ENCODE measurements at places on chromosomes 6 and 20. TPM values are rescaled to one million over a fixed set of nuclear protein-coding genes. Genes with fewer than 3 reads are reported as not detected.

FAM83B gene
- total RNA-seq = 11.3 TPM

OPRM1 gene
- total RNA-seq = not detected

CAPN11 gene
- not detected for total RNA-seq

GRCh38 chr6:107493158-107494057 lies 3.5 kb downstream of the SOBP start:
- no peak overlapping the region for H3K4me3 ChIP-seq
- H3K4me1 ChIP-seq = peaks cover 28% of the 10 kb centered on the region
- DNase-seq = no peak
- H3K27ac ChIP-seq = no peak overlapping the region
- H3K27me3 ChIP-seq = peaks cover 25% of the 10 kb centered on the region

GRCh38 chr6:167245591-167245990 lies 45.5 kb upstream of the UNC93A start:
- peaks cover 23% of the 10 kb centered on the region for H3K4me1 ChIP-seq
- no peak overlapping the region for H3K27ac ChIP-seq
- H3K36me3 ChIP-seq = no peaks in the 10 kb centered on the region

DNA sequence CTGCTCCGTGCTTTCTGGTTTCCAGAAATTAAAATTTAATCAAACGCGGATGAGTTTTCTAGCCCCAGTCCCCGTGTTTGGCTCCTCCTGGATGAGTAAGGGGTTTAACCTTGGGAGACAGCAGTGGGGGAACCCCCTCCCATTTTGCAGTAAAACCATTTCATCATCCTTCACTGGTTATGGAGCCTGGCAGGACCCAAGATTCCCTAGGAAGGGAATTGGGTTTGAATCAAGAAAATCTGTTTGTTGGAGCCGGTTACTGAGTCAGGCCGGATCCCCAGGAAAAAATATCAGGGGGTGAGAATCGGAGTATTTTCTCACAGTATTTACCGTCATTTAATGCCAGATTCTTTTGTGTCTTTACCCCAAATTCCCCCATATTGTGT lies 754 bp downstream of the YWHAB start:
- no peaks in the 10 kb centered on the region for H3K27me3 ChIP-seq
- peak overlapping the region; percentile 94 for H3K27ac ChIP-seq
- no peaks in the 10 kb centered on the region for H3K36me3 ChIP-seq
- DNase-seq = no peak
- peak overlapping the region; percentile 98 for H3K4me3 ChIP-seq

DNA sequence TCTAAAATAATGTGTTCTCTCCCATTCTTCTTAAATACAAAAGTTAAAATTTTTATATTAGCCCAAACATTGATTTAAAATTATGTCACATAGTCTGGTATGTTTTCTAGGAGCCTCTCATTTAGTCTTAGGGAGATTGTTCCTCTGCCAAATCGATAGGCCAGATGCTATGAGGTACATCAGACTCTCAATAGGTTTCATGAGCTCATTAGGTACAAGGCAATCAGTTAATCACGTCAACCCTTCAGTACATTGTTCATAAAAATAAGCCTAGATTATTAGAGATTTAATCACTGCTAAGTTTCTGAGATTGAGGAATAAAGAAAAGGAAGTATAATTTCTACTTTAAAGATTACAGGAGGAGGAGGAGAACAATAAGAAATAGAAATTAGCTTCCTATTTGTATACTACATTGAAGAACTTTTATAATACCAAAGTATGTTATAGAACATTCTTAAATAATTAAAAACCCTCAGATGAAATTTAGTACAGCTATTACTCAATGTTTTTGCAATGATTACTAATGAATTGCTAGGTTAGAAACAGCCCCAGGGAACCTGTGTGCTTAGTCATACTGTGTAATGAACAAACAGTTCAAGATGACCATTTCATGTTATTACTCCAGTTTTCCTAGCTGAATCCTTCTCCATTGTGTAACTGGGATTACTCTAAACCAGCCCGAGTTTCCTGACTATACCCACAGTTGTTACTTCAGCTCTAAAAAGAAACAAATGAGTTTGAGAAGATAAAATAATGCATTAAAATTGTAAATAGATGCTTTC lies 117.0 kb downstream of the BMP5 start:
- H3K4me3 ChIP-seq = no peak overlapping the region
- H3K27ac ChIP-seq = no peak overlapping the region
- DNase-seq = no peak
- H3K36me3 ChIP-seq = peaks cover 23% of the 10 kb centered on the region
- no peaks in the 10 kb centered on the region for H3K27me3 ChIP-seq
